ENCODE measurements at places on chromosomes 11 and 22. TPM values are rescaled to one million over a fixed set of nuclear protein-coding genes. Genes with fewer than 3 reads are reported as not detected.

WNT7B gene
- 0.12 TPM for polyA plus RNA-seq

- DNase-seq = peak; percentile 40
These were observed 54.5 kb upstream of the RRAS2 start for GRCh38 chr11:14413307-14414069.

HPS4 gene
- polyA plus RNA-seq = 18.0 TPM

DNA sequence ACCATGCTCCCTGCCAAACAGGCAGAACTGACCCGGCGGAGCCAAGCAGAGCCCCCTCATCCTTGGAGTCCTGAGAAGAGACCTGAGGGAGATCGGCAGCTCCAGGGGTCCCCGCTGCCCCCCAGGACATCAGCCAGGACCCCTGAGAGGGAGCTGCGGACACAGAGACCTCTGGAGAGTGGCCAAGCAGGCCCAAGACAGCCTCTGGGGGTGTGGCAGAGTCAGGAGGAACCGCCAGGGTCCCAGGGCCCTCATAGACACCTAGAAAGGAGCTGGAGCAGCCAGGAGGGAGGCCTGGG lies 37.5 kb downstream of the TRIOBP start:
- no peak for DNase-seq

DNA sequence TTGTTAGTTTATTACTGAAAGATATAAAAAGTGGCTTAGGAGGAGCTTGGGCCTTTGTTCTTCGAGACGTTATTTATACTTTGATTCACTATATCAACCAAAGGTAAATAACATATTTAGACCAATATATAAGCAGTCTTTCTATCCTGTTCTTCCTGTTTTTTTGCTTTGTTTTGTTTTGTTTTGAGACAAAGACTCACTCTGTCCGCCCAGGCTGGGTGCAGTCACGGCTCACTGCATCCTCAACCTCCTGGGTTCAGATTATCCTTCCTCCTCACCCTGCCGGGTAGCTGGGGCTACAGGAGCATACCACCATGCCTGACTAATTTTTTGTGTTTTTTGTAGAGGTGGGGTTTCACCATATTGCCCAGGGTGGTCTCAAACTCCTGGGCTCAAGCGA lies 66.8 kb downstream of the ATM start:
- DNase-seq = no peak

DNA sequence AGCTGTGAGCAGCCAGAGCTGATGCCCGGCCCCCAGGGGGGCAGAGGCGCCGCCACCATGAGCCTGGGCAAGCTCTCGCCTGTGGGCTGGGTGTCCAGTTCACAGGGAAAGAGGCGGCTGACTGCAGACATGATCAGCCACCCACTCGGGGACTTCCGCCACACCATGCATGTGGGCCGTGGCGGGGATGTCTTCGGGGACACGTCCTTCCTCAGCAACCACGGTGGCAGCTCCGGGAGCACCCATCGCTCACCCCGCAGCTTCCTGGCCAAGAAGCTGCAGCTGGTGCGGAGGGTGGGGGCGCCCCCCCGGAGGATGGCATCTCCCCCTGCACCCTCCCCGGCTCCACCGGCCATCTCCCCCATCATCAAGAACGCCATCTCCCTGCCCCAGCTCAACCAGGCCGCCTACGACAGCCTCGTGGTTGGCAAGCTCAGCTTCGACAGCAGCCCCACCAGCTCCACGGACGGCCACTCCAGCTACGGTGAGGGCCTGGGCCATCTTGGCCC lies 6.1 kb downstream of the CDC42EP1 start:
- DNase-seq = no peak

GRCh38 chr11:34926101-34926830 lies 9.8 kb downstream of the PDHX start:
- peak; percentile 56 for DNase-seq

DNA sequence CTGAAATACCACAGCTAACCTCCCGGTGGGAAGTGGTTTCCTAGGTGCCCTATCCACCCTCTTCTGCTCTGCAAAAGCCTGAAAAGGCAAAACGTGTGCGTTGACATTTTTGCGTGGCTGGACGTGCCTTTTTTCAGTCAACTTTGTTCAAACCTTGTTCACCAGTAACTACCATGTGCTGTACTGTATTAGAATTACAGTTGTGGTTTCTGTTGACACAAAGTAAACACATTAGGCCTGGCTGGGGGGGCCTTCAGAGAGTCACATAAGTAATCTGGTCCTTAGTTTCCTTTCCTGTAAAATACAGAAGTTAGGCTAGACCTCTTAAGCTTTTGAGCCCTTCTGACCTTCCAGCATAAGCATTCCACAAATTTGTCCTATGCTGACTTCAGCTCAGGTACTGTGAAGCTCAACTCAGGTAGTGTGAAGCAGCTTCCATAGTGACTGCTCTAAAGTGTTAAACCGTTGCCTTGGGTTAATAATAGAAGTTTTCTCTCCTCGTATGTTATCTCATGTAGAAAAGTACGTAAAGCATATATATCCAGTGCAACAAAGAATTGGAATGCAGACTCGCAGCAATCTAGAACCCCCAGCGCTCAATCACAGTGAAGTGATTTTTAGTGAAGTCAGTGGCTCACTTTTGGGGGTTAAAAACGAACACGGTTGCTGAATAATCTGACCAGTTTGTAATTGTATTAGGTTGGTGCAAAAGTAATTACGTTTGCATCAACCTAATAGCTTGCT lies 1.8 kb downstream of the EWSR1 start:
- DNase-seq = no peak

LMO2 gene
- polyA plus RNA-seq = 16.5 TPM

GRCh38 chr11:12801976-12802375 lies 127.8 kb downstream of the TEAD1 start:
- no peak for DNase-seq

NPTXR gene
- 4.1 TPM for polyA plus RNA-seq

DNA sequence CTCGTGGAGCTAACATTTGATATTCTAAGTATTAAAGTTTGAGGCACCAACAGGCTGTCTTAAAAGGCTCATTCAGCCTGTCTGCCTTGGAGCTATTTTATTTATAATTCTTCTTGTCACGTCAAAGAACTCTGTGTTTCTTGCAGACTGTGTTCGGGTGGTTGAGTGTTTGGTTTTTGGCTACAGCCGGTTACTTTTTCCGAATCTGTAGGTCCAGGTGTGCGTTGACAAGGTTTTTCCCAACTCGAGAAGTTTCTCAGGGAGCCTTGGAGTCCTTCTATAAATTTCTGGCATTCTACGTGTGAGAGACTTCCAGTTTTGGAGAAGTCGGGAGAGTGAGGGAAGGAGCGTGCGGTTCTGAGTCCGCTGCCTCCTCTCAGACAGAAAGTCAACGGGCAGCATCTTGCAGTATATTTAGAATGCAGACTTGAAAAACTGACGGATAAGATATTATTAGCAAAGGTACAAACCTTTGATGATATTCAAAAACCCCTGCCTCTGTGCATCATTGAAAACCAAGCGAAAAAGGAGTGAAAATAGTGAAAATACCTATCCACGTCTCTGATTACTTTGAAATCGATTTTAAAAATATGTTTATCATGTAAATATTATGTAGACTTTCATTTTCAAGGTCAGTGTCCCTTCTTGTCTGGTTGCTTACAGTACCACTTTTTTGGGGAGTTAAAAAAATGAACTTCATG lies 85.2 kb upstream of the PPARA start:
- DNase-seq = no peak

IFITM10 gene
- polyA plus RNA-seq = 0.19 TPM

DNA sequence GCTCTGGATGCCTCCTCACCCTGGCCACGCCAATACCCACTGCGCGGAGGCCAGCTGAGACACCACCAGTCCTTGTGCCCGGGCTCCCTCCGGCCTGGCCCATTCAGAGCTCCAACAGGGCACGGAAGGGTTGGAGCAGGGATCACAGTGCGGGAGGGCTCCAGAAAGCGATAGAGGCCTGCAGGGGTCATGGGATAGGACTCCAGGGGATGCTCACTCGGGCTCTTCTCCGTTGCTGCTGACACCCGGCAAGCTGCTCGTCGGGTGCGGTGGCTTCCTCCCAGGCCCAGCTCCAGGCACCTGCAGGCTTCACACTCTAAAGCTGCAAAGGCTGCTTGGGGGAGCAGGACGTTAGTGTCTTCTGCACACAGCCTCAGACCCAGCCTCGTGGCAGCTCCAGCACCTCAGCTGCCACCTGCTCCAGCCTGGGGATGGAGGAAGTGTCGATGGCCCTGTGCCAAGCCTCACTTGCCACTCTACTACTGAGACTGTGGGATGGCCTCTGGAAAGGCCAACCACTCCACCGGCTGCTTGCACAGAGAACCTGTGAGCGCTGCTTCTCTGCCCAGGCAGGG lies 10.6 kb downstream of the WNT7B start:
- DNase-seq = no peak

SCUBE1 gene
- 0.10 TPM for polyA plus RNA-seq

- no peak for DNase-seq
These were observed 328.2 kb downstream of the TTC28 start for GRCh38 chr22:28351476-28351875.

GRCh38 chr11:73559743-73560142 lies 38.2 kb downstream of the FAM168A start:
- no peak for DNase-seq

DNA sequence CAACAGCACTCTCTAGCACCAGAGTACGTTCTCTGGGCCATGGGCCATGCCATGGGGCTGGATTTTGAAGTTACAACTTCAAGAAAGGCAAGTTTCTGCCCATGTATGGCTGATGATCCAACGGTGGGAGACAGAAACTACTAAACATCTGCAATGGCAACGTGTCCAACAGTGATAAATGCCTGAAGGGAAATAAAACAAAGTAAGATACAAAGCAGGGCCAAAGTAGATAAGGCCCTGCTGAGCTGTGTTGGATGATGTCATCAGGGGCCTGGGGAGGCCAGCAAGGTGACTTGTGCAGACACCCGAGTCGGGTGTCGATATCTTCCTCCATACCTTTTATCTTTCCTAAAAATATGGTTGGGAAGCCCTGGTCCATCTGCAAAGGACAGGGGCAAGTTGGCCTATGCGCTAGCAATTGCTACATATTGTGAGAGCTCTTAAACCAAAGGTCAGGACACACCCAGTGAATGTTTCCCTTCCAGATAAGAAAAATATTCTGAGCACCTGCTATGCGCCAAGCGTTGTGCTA lies 487.2 kb downstream of the MN1 start:
- DNase-seq = no peak

DNA sequence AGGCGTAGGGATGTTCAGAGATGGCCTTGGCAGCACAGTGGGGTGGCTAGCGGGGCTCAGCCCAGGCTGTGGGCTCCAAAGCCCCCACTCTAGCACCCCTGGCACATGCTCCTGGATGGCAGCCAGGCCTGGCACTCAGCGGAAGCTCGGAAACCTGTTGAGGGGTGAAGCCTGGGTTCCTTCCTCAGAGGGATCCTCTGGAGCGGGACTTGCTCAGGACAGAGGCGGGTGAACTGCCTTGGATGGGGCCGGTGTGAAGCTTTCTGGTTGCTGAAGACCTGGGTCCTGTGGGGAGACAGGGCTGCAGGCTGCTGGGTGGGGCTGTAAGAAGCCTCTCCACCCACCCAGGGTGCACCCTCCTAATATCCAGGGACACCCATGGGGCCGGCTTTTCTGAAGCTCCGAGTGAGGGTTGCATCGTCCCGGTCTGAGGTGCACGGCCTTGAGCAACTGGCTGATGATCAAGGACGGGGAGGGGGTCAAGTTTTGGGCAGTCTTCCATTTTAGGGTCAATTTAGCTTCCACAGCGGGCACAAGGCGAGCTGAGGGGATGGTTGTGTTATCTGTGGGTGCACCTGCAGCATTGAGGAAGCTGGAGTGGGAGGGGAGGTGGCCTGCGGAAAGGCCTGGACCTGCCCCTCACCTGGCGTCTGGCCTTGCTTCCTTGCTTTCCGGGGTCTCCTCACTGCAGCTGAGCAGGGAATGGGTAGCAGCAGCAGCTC lies 5.2 kb downstream of the MRGPRE start:
- no peak for DNase-seq
